ENCODE measurements at places on chromosomes 6 and 20. TPM values are rescaled to one million over a fixed set of nuclear protein-coding genes. Genes with fewer than 3 reads are reported as not detected.

B3GAT2 gene
- polyA plus RNA-seq: 1.5 TPM

COL19A1 gene
- 2.1 TPM for polyA plus RNA-seq

VGLL2 gene
- polyA plus RNA-seq: not detected

HLA-DPA1 gene
- 17.9 TPM for polyA plus RNA-seq

BMP7 gene
- 69.9 TPM for polyA plus RNA-seq

ECT2L gene
- 0.20 TPM for polyA plus RNA-seq

KHDC1L gene
- 0.37 TPM for polyA plus RNA-seq

CFAP206 gene
- 3.7 TPM for polyA plus RNA-seq

ETV7 gene
- polyA plus RNA-seq: 0.36 TPM

FAM217A gene
- polyA plus RNA-seq: 3.5 TPM

PDYN gene
- polyA plus RNA-seq: 0.20 TPM

LY6G6F gene
- polyA plus RNA-seq: 0.30 TPM

SLC52A3 gene
- polyA plus RNA-seq: 0.22 TPM

GRCh38 chr6:146550911-146551310, 7.3 kb downstream of the RAB32 start:
- no peak for DNase-seq

GRCh38 chr6:149846321-149846720, 17.8 kb downstream of the LRP11 start:
- no peak for DNase-seq

- no peak for DNase-seq
Measured at GRCh38 chr6:67361264-67361663, 1273.8 kb upstream of the ADGRB3 start.

DNA sequence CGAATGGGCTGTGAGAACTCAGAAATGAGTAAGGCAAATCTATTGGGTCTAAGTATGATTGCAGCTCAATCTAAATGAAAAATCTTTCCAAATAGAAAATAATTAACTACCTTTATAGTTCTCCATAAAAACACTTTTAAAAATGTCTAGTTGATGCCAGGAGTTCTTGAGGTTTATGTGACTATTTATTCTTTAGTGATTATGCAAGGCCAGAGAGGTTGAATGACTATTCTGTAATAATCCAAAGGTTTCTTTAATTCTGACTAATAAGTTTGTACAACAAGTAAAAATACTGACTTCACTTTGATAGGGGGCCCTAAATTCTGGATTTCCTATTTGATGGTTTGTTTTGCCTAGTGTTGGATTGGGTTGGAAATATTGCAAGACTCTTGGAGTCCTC, 461.2 kb downstream of the EPM2A start:
- DNase-seq: no peak

- no peak for DNase-seq
Measured at GRCh38 chr6:113585246-113585645, 271.9 kb upstream of the MARCKS start.

- no peak for DNase-seq
Measured at GRCh38 chr6:125804264-125804663, 13.5 kb downstream of the NCOA7 start.

GRCh38 chr6:165660857-165661663, 2.0 kb downstream of the PDE10A start:
- DNase-seq: no peak

DNA sequence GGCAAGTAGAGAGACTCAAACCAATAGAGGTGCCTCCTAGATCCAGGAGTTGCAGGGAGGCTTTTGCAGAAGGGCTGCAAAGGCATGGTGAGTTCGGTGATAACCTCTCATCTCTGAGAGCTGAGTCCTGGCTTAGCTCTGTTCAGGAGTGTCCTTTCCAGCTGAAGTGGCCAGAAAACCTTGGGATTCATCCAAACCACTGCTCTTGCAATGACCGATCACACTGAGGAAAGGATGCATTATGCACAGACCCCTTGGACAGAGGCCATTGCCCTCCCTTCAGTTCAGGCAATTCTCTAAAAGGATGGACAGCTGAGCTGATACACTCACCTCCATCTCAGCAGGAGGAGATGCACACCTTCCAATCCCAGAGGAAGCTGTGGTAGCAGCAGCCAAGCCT, 158.8 kb upstream of the ENPP5 start:
- no peak for DNase-seq

DNA sequence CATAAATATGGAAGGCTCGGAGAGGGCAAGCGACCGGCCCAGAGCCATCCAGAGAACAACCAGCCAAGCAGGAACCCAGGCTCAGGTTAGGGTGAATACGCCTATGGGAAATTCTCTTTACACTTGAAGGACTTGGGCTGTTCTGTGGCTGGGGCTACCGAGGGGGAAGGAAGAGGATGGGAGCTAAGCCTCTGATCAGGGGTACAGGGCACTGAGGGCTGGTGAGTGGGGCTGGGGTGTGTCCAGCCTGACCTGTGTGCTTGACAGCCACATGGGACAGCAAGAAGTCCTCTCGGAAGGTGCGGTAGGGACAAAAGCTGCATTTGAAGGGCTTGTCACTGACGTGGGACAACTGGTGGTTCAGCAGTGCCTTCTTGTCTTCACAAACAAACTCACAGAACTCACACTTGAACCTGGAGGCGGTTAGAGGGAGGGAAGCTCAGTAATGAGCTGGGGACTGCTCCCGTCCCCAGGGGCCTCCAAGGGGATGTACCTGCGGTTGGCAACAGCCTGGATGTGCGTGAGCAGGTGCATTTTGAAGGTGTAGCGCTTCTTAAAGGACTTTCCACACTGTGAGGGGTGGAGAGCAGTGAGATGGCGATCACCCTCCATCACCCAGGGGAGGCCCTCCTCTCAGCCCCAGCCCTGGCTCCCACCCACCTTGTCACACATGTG, 11.9 kb downstream of the ZNF335 start:
- no peak for DNase-seq

GRCh38 chr6:31087494-31088089, 24.8 kb downstream of the C6orf15 start:
- peak; percentile 69 for DNase-seq

GRCh38 chr20:63081351-63081750, 74.6 kb upstream of the BHLHE23 start:
- DNase-seq: no peak

- DNase-seq: no peak
Measured at GRCh38 chr6:169536446-169537170, 165.2 kb downstream of the WDR27 start.

DNA sequence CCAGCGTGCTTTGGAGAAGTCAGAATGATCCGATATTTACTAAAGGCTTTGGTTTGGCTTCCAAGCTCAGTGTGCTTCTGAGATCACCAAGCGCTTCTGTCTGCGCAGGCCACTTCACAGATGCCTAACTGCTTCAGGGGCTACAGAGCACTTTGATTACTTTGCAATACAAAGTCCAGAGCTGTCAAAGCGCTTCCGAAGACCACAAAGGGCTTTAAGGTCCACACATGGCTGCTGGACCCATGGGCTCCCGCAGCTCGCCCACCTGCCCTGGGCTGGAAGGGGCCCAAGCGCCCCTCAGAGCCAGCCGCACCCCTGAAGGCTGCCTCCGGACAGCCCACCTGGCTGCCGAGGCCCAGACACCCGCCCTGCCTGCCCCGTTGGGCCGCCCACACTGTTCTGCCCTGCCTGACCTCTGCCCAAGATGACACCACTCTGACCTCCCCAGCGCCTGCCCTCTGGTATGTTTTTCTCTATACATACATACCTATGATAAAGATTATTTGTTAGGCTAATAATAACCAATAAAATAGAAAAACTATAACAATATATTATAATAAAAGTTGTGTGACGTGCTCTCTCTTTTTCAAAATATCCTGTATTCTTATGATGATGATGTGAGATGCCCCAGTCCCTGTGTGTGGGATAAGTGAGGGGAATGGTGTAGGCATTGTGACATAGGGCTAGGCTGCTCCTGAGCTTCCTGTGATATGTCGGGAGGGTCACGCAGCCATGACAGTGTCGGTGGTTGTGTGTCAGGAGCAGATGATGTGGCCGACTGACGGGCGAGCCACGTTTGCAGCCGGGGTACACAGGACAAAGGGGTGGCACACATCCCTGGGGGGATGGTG, 22.6 kb downstream of the DYNLT1 start:
- DNase-seq: no peak

- no peak for DNase-seq
Measured at GRCh38 chr6:119077643-119078375, 655 bp downstream of the FAM184A start.

GRCh38 chr6:88177961-88178464, 11.9 kb upstream of the CNR1 start:
- DNase-seq: no peak

- DNase-seq: no peak
Measured at GRCh38 chr6:39561536-39562266, 163.5 kb downstream of the KIF6 start.

DNA sequence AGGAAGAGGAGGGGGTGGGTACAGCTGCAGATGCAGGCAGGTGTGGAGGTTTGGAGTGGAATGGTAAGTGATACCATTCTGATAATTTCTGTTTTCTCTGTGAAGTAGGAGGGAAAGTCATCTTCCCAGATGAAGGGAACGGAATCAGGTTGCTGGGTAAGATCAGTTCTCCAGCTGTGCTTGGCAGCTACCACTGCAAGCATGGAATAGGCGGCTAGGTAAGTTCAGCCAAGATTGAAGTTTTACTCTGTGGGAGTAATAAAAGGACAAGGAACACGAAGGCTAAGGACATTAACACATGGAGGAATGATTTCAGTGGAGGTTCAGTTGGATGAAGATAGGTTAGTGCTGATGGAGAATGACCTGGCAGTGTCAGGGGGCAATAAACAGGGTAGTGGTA, 128.3 kb downstream of the CARMIL1 start:
- DNase-seq: no peak

GRCh38 chr6:158892266-158892665, 73.1 kb upstream of the EZR start:
- DNase-seq: no peak

DNA sequence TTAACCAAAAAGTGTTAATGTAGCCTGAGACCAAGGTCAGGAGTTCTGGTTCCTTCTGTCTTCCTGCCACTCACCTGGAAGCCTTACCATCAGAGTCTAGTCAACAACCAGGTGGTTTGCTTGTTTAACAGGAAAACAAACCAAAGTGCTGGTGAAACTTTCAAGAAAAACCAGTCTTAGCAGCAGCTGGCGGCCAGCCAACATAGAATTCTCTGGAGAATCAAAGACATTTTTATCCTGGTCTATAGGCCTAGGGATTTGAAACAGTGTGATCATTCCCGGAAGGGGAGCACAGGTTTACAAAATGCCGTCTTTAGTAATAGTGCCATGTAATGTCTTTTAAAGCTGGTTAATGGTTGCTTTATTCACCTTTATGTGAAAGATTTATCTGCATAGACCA, 146.6 kb upstream of the AKIRIN2 start:
- DNase-seq: no peak

DNA sequence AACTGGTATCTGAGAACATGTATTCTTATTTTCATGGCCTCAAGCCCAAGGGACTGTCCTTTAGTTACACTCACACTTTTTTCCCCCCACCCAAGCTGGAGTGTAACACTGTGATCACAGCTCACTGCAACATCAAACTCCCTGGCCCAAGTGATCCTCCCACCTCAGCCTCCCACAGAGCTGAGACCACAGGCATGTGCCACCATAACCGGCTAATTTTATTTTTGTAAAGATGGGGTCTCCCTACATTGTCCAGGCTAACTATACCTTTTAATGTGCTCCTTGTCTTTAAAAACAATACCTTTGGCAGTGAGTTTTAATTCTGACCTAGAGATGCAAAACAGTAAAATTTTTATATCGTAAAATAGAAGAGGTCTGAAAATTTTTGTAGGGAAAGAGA, 48.2 kb upstream of the FAM83C start:
- DNase-seq: no peak

DNA sequence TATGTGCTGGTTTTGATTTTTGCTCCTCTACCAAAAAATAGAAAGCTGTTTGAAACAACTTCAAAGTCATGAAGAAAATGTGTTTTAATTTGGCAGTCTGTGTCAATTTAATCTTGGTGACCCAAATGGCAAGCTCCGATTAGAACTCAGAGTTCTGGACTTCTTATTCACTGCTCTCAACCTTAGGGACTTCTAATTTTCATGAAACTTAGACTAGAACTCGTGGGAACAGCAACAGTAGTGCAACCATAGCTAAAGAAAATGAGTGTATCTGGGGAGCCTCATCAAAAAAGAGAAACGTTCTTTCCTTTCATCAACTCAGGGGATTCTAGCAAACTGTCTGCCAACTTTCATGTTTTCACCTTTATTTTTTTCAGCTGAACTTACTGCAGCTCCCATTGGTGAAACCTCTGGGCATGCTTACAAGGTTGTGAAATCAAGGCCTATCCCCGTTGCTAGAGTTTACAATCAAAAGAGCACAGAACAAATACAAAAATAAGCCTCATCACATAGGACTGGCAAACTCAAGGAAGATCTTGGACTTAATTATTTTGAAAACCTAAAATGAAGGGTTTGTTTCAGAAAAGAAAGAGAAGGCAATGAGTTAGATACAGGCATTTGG, 114.0 kb upstream of the HSF2 start:
- DNase-seq: no peak

DNA sequence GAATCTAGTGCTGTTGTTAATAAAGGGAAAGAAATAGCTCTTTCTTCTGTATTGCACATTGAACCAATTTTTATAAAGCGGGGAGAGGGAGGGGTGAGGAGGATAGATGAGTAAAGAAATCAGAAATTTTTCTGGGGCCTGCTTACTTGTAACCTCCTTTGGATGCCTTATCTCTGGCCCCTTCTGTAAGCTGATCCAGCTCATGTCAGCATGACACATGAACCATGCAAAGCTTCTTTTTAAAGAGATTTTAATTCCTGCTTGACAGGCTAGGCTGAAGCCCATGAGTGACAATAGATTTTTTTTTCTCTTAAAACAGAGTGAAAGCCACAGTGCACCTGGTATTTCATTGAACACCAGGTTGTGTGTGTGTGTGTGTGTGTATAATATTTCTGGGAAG, 325.3 kb downstream of the PRL start:
- no peak for DNase-seq

- DNase-seq: peak; percentile 54
Measured at GRCh38 chr20:13009682-13010406, 1.1 kb downstream of the SPTLC3 start.

DNA sequence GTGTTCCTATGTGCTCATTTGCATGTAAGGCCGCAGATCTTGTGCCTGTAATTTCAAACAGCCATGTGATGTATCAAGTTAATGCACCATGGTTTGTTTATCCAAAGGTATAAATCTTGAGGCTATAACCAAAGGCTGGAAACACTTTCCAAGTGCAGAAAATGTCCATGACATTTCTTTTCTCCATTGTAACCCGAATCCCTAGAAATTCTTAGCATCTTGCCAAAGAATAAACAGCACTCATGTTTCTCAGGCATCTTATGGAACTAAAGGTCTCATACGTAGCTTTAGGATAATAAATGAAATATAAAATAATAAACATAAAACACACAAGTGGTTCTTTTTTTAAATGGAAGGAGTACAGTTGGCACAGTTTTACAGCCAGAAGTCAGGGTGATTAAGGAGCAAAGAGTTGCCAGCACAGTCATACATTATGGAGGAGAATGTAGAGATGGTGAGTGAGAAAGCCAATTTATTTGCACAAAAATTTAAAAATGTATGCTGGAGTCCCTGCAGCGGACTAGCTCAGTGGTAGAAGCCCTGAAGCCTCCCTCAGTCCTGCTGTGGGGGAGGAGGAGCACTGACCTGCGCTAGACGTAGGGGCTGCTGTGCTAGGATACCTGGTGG, 18.0 kb downstream of the CDH26 start:
- no peak for DNase-seq
